ENCODE measurements at places on chromosomes 7 and 10.

DNA sequence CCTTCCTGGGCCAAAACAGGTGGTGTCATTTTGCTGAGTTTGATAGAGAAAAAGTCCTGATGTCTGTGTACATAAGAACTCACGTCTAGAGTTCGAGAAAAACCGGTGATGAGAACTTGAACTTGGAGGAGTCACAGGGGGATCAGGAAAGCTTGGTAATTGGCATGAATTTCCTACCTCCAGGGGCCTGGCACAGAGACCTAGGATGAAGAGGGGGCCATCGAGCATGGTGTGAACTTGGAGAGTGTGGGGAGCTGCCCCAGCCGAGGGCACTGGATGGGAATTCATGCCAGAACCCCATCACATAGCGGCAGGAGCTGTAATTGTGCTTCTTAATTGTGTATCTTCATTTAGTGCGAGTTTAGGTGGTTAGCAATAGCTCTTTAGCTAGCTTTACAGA lies 82.2 kb downstream of the CUX1 start:
- no peak for DNase-seq

- peak; percentile 15 for DNase-seq
Measured at GRCh38 chr10:8060010-8060703, 5.7 kb downstream of the GATA3 start.

GRCh38 chr7:99540542-99540941 lies 11.4 kb downstream of the FAM200A start:
- DNase-seq: no peak

DNA sequence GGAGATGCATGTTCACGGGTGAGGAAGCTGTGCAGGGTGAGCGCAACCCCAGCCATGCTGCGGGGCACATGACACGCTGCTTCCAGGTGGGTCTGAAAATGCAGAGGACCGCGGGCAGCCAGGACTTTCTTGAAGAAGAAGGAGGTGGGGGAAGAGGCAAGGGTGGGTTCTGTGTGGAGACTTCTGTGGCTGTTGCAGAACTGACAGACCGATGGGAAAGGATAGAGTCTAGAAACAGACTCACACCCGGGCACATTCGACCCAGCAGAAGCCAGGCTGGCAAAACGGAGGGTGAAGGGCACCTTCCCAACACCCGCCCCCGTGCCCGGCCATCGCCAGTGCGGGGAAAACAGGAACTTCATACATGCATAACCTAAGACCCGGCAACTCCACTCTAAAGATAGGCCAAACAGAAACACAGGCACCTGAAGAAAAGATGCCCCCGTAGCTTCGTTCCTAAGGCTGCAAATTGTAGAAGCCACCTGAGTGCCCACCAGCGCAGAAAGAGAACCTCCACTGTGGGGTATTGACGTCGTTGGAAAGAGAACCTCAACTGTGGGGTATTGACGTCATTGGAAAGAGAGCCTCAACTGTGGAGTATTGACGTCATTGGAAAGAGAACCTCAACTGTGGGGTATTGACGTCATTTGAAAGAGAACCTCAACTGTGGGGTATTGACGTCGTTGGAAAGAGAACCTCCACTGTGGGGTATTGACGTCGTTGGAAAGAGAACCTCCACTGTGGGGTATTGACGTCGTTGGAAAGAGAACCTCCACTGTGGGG lies 4.8 kb upstream of the KNDC1 start:
- no peak for DNase-seq

DNA sequence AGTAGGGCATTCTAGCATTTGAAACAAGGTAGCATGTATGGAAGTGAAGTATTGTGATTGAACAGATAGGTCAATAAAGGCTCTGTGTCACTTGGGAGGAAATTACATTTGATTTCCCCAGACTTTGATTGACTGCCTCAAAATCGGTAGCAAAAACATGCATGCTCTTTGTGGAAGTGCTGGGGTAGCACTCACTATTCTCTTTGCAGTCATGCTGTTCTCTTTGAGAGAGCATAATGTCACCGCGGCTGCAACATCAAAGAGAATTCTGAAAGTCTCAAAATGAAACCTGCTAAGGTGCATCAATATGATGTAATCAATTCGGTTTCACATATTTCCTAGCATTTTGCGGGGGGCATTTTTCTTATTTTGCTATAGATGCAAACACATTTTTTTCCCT lies 64.2 kb downstream of the ARMC3 start:
- no peak for DNase-seq

- no peak for DNase-seq
Measured at GRCh38 chr10:33519130-33519860, 184.8 kb upstream of the NRP1 start.

- peak; percentile 86 for DNase-seq
Measured at GRCh38 chr10:111126077-111126476, 49.2 kb downstream of the ADRA2A start.

- DNase-seq: no peak
Measured at GRCh38 chr10:31928549-31929260, at the start of gene ARHGAP12. ARHGAP12 (minus strand) TSS chr10:31928831; CDS start chr10:31908855, 19,976 bp downstream.

DNA sequence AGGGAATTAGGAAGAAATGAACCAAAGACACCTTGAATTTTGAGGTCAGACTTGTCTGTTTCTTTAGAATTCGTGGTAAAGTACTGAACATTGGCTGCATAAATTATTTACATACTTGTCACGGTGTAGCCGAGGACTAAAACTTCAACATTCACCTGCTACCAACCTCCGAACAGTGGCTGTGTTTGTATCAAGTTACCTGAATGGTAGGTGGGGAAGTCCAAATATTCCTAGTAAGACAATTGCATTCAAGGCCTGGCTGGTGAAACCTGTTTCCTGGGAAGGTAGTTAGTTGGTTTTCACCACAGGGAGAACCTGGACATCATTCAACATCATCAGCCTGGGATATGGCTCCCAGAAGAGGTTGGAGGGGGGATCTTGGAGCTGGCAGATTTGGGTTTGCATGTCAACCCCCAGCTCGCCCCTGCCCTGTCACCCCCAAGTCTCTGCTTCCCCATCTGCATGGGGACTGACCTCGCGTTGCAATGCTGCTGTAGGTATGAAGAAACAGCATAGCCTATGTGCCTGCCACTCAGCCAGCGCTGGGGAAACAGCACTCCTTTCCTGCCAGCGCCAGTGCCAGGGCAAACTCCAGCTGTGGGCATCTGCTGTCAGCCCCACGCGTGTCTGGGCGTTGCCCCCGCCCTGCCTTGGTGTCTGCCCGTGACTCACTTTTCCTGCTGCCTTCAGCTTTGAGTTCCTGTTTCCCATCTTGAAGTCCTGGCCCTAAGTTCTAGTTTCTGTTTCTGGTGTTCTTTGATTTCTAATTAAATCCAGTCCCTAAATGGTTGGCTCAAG lies 12.7 kb upstream of the LARP4B start:
- no peak for DNase-seq

GRCh38 chr10:110461530-110461929 lies 36.2 kb upstream of the DUSP5 start:
- DNase-seq: peak; percentile 38

DNA sequence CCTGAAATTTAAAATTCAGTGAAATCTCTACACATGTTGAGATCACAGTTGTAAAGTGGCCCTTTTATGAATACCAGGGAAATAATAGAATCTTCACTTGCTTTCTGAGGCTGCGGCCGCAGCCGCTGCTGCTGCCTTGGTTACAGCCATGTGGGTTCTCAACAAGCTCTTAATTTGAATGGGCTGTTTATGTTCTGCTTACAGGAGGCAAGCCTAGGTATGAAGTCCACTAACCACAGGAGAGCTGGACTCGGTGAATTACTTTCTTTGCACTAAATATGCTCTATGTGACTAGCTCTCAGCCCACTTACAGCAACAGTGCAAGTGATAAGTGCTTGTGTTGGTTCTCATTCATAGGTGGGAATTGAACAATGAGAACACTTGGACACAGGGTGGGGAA lies 410.8 kb downstream of the SFMBT2 start:
- no peak for DNase-seq

DNA sequence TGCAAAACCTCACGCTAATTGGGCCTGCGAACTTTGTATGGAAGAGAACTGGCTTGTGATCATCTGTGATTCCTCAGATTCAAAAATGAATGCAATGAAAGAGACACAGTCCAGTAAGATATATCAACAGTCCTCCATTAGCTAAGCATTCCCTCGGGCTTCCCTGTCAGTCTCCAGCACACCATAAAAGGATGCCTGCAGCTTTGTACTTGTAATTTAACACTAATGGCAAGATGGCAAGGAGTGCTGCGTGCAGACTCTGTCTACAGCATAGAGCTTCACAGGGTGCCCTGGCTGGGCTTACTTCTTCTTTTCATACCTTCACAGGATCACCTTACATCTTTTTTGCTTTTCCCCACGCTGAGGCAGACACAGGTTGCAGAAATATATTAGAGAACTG lies 200.0 kb downstream of the GFRA1 start:
- DNase-seq: no peak

DNA sequence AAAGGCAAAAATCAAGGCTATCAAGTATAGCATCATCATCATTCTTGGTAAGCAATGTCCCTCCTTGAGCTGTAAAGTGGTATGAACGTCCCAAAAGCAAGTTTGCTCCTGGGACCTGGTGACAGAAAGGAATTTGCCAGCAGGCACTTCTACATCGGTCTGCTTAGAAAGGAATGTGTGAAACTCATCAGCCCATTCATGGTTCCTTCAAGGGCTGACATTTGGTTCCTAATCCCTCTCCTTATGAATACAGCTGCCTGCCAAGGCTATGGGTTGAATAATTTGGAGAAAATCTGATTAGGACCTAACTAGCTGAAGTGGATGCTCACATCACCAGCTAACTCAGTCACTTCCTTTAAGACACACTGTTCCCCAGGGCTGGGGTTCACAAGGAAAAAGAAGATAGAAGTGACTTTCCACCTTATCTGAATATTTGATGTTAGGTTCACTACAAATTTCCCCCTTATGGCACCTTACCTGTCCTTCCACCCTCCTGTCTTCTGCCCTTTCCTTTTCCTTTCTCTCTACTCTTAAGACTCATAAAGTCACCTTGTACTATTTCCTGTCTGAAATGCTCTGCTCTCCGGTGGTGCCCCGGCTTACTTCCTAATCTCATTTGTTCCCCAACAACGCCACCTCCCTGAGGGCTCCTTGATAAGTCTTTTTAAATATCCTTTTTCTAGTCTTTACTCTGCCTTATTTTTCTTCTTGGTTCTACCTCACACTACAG lies 187.1 kb downstream of the NPSR1 start:
- DNase-seq: no peak

DNA sequence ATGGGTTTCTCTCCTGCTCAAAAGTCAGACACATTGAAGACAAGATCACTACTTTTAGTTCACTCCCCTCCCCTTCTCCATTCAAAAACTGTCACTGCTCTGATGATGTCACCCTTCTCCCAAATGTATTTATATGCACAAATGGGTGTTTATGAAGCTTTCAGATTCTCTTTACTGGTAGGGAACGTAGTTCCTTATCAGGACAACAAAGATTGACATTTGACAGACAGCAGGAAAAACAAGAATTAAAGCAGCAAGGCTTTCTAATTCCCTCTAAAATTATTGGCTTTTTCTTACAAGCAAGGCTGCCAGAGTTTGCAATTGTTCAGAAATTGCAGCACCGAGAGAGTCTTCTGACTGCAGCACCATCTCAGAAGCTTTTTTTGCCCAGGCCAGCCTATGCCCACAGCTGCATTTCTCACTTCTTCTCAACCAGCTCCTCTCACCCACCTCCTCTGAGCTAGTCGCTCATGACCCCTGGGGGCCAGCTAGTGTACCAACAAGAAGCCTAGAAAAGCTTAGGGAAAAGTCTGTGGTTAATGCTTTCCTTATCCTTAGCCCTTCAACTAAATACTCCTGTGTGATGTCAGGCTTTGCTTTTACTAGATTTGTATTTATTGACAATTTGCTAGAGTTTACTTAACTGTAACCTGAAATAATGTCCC lies 265.1 kb downstream of the HTR7 start:
- peak; percentile 54 for DNase-seq

DNA sequence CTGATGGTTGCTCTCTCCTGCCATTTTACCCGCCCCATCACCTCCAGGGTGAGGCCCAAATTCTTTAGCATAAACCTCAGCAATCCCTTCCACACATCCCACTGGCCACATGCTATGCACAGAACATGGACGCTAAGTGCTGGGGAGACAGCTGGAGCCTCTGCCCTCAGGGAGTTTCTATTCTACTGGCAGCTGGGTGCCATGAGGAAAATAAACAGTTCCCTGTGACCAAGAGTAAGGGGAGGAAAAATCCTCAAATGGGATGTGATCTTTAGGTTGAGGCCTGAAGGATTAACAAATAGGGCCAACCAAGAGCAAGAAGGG lies 1.2 kb downstream of the PARP12 start:
- no peak for DNase-seq

- DNase-seq: no peak
Measured at GRCh38 chr10:50384898-50385297, 133.6 kb upstream of the ASAH2 start.

GRCh38 chr7:93574646-93575554 lies at the start of gene CALCR:
CALCR (minus strand) TSS chr7:93574724; CDS start chr7:93486981, 87,743 bp downstream.
- DNase-seq: no peak

Measured in renal cortical epithelial cell (primary cell).